ENCODE measurements at places on chromosomes 7 and 10.
A peak's percentile ranks its signal among the peaks of the same experiment; 100 is the strongest.

- no peak for DNase-seq
These were observed 42.4 kb downstream of the PRPF18 start for GRCh38 chr10:13629116-13629515.

DNA sequence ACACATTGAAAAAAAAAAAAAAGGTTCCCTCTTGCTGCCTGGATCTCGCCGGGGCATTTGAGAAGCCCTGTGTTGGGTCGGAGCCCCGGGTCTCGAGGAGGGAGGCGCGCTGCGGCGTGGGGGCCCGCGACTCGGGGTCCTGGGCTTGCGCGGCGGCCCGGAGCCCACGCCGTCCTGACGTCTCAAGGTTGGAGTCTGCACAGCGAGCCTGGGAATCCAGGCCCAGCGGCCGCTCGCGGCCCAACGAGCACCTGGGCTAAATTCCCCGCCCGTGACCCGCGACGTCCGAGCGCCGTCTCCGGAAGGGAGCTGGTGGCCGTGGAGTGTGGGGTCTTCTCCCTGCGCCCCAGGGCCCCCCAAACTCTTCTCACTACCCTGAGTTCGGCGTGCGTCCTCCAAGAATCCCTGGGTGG, 1.4 kb upstream of the CTBP2 start:
- DNase-seq = no peak

- peak; percentile 32 for DNase-seq
These were observed 11.0 kb downstream of the MPP7 start for GRCh38 chr10:28291881-28292297.

- DNase-seq = no peak
These were observed 97.3 kb upstream of the NAMPT start for GRCh38 chr7:106382129-106382528.

DNA sequence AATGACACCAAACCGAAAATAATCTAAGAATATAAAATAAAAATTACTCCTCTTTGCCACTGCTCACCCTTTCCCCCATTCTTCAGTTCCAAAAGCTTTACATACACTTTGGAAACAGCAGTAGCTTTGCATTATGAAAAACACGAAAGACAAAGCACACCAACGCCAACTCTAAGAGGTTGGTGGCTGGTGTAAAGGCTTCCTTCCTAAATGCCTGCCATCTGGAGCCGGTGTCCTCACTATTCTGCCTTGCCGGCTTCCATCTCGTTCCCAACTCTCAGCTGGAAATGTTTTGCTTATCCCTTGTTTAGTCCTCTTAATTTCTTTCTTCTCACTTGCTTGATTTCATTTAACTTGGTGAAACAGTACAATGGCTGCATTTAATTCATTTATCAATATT, 281.1 kb upstream of the LRRN3 start:
- DNase-seq = no peak

DNA sequence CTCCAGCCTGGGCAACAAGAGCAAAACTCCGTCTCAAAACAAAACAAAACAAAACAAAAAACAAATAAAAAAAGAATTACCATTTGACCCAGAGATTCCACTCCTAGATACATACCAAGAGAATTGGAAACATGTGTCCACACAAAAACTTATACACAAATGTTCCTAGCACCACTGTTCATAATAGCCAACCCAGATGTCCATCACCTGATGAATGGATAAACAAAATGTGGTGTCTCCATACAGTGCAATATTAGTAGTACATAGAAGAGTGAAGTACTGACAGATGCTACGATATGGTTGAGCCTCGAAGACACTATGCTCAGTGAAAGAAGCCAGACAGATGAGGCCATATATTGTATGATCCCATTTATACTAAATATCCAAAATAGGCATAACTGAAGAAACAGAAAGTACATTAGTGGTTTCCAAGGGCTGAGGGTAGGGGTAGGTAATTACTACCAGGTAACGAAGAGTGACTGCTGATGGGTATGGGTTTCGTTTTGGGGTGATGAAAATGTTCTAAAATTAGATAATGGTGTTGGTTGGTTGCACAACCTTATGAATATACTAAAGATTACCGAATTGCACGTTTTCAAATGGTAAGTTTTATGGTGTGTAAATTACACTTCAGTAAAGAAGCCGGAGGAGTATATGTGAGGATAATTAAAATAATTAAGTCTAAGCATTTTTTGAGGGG, 20.0 kb downstream of the MYO1G start:
- no peak for DNase-seq

DNA sequence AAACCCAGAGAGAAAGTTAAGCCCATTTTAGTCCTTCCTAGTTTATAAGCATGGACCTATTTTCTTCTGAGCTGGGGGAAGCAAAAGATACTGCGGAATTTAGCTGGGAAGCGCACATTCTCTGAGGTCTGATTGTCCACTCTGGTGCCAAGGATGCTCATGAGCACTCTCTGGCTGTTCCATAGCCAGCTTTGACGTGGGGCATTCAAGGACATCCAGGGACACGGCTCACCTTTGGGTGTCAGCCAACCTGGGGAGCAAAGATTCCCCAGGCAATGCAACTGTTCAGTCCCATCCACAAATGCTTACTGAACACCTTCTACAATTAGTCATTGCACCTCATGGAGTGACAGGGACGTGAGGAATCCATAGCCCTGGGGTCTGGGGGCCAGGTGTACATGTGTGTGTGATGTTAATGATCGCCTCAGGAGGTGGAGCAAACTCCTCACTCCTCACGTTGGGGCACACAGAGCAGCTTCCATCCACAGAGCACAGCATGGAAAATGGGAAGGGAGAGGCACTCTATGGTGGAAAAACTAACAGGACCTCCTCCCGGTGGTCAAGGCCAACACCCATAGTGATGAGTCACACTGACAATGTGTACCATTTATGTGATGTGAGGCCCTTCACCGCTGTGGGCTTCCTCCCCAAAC, 67.5 kb upstream of the IGFBP3 start:
- no peak for DNase-seq

GRCh38 chr7:87267239-87267900, 47.8 kb upstream of the TMEM243 start:
- no peak for DNase-seq

DNA sequence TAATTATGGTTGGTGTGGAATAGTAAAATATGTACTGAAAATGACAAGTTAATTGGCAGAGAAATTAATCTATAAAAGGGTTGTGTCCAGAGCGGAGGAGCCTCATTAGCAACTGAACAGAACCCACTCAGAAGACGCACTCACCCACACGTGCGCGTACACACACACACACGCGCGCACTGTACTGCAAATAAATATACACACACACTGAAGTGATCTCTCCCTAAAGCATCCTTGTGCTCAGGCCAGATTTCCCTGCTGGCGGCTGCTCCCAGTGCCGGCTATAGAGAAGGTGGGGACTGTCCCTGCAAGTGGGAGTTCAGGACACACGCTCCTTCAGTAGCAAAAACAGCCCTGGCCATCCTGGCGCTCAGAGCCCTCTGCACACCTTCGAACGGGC, 85.2 kb downstream of the CHST15 start:
- no peak for DNase-seq

DNA sequence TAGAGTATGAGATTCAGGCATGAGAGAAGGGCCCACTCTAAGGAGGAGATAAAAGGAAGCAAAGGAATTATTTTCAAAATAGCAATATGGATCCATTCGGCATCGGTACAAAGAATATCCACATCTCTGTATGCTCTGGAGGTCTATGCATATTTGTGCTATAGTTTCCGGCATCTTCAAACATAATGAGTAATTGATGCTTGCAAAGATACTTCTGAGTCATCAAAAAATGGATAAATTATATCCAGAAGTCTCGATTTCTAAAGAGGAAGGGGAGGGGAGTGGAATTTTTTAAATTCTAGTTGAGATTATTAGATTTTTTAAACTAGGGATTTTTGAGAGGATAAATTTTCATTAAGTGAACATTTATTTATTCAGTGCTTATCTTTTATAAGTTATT, 72.9 kb upstream of the KIAA1217 start:
- no peak for DNase-seq

- DNase-seq = no peak
These were observed at the start of gene CACNB2 for GRCh38 chr10:18140149-18140956. TSS of gene CACNB2 (plus strand) at chr10:18140424.

DNA sequence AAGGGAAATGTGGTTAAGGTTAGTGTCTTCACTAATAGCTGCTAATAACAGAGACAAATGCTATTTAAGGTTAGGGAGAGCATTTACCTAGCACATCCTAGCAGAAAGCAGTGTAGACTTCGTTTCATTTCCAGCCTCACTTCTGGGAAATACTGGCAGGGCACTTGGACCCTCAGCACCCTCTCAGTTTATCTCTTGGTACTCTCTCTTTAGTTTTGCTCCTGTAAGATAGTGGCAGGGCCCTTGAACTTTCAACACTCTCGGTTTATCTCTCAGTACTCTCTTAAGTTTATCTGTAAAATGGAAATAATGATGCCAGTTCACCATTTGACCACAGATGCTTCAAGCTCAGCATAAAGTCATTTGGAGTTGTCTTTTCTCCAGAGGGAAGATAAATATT, 118.4 kb downstream of the MBL2 start:
- DNase-seq = no peak

- DNase-seq = no peak
These were observed 518.0 kb downstream of the REEP3 start for GRCh38 chr10:64039198-64039597.
